Spinal cord (tissue), 10 donors: ENCODE measurements at places on chromosomes 11 and 22. TPM values are rescaled to one million over a fixed set of nuclear protein-coding genes. Genes with fewer than 3 reads are reported as not detected.

DNA sequence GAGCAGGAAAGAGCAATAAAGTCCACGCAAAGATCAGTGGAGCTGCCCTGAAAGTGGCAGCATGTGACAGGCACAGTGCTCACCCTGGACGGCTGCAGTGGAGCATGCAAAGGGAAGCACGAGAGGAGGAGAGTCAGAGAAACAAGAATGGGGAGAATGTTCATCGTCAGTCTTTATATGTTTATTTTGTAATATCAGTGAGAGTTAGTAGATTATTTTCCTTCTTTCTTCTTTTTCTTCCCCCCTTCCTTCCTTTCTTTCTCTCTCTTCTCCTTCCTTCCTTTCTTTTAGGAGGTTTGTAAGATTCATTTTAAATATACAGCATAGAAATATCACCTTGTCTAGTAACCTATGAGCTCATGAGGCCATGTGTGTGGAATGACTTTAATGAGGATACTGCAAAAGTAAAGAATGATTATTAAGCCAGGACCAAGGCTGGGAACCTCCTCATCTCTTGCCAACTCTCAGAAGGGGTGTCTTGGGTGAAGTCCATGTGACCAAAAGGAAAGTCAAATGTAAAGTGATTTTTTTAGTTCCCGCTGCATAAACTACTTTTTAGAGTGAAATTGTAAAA is 321.1 kb downstream of the AASDHPPT start:
- peak; percentile 38 for DNase-seq

SLC35E4 gene
- 5.1 TPM for total RNA-seq

GRCh38 chr22:37443086-37443485 is 15.8 kb upstream of the ELFN2 start:
- no peak for DNase-seq

- no peak for DNase-seq
Measured at GRCh38 chr11:614623-615503, 887 bp downstream of the IRF7 start.

- DNase-seq = no peak
Measured at GRCh38 chr22:45069925-45070324, 60.1 kb upstream of the PHF21B start.

- DNase-seq = peak; percentile 16
Measured at GRCh38 chr11:88623531-88623930, 286.0 kb upstream of the CTSC start.

- DNase-seq = no peak
Measured at GRCh38 chr11:9672918-9673317, 9.0 kb downstream of the SWAP70 start.

DNA sequence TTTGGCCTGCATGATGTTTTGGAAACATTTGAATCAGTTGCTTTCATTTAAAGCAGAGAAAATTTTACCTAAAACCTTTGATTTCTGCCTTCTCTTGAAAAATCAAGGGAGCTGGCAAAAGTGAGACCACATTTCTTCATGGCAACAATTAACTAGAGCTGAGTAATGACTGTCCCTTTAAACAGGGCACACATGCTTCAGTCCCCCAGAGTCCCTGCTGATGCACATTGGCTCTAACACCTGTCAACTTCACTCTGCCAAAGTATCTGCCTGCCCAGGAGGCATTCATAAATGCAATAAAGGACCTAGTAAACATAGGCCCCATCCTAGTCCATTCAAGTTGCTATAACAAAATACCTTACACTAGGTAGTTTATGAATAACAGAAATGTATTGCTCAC is 87.1 kb upstream of the LDLRAD3 start:
- no peak for DNase-seq

DNA sequence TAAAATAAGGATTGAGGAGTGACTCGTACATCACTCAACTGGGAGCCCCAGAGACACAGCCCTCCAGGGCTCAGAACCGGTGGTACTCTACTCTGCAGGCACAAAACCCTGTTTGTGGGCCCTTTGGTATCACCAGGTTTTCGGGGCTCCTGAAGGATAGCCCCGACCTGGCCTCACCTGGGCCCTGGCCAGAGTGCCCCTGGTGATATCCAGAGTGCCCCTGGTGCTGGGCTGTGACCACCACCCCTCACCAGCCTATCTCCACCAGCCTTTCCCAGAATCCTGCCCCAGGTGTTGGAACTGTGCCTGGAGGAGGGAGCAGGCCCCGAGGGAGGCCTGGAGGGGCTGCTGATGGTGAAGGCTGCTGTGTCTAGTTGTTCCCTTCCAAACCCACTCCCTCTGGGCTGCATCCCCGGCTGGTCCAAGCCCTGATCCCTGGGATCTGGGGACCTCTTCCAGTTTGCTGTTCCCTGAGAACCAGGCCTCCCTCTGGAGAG is 2.2 kb upstream of the GGT5 start:
- no peak for DNase-seq

SH3BP1 gene
- total RNA-seq = 8.8 TPM

BDNF gene
- total RNA-seq = 2.7 TPM

- no peak for DNase-seq
Measured at GRCh38 chr11:123062892-123063825, 1.2 kb upstream of the HSPA8 start.

GRCh38 chr11:95680169-95680929 is 109.2 kb downstream of the FAM76B start:
- no peak for DNase-seq

ALDH3B1 gene
- 4.5 TPM for total RNA-seq

- no peak for DNase-seq
Measured at GRCh38 chr22:48660790-48661740, 1166.6 kb downstream of the BRD1 start.

KDM4E gene
- not detected for total RNA-seq

DNA sequence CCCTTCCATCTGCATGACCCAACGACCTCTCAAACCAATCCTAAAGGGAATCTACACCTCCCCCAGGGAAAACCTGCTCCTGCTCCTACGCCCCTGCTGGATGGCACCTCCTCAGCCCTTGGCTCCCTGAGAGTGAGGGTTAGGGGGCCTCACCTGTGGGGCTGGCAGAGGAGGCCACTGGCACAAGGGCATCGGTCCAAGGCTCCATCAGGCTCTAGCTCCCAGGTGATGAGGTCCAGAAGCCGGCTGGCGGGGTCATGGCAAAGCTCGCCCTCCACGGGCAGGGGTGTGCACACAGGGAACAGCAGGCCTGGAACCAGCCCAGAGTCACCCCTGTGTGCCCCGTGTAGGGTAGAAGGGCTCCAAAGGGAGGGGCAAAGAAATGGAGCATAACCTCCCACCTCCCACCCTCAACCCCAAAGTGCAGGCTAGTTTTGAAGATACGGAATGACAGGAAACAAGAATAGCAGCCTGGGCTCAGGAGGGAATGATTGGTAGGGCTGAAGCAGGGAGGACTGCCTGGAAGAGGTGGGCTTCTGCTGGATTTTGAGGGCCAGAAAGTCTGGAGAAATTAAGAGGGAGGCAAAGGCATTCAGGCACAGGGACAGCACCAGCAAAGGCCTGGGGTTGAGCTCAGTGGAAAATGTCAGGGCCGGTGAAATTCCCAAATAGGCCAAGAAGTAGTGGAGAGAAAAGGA is 42.6 kb downstream of the DKK3 start:
- no peak for DNase-seq

DNA sequence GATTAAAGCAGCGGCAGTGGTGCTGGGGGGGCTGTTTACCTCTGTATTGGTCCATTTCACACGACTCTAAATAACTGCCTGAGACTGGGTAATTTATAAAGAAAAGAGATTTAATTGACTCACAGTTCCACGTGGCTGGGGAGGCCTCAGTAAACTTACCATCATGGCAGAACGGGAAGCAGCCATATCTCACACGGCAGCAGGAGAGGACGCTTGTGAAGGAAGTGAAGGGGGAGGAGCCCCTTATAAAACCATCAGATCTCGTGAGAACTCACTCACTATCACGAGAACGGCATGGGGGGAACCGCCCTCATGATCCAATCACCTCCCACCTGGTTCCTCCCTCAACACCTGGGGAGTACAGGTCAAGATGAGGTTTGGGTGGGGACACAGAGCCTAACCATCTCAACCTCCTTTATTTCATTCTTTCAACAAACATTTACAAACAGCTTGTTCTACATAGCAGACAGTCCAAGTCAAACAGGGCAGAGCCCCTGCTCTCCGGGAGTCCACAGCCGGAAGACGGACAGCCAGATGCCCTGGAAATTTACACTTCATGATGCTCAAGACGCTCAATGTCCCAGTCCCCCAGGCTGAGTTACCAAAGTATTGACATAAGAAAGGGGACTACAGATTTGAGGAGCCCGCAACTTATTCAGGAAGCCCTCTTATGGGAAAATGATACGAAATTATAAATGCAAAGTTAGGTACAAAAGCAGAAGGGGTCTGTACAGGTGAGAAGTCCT is 26.3 kb upstream of the HMGXB4 start:
- DNase-seq = no peak

OR4S1 gene
- not detected for total RNA-seq

- DNase-seq = no peak
Measured at GRCh38 chr11:70825893-70826540, 426.4 kb downstream of the SHANK2 start.

DNA sequence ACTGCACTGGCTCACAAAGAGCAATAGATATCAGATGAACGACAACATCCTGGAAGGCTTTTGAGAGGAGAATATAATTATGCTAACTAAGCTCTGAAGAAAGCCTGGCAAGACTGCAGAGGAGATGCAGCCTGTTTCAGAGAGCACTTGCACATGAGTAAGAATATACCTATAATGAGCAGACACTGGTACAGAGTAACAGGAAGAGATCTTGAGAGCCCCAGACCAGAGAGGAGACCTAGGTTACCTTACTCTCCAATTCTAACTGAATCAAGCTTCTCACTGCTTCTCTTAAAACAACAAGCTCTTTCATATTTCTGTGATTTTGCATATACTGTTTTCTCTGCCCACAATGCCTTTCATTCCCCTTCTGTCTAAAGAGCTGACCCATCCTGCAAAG is 66.5 kb downstream of the FAM168A start:
- no peak for DNase-seq

- peak; percentile 61 for DNase-seq
Measured at GRCh38 chr22:19844377-19845053, 10.2 kb downstream of the GNB1L start.

- no peak for DNase-seq
Measured at GRCh38 chr22:43356881-43357280, 13.7 kb upstream of the SCUBE1 start.

DNA sequence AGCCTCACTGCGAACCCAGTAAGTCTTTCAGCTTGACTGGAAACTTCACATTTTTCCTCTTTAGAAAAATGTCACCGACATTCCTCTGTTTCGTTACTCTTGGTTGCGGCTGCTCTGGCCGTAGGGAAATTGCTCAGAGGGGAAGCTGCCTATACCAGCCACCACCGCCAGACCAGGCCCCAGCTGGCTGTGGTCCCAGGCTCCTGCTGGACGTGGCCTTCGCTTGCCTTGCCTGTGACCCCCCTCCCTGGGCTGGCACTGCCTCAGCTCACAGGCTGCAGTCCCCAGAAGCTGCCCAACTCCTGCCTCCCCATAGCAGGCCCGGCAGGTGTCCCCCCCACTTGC is 197.8 kb downstream of the MN1 start:
- no peak for DNase-seq

GRCh38 chr11:110473706-110474105 is 44.0 kb downstream of the FDX1 start:
- no peak for DNase-seq

DNA sequence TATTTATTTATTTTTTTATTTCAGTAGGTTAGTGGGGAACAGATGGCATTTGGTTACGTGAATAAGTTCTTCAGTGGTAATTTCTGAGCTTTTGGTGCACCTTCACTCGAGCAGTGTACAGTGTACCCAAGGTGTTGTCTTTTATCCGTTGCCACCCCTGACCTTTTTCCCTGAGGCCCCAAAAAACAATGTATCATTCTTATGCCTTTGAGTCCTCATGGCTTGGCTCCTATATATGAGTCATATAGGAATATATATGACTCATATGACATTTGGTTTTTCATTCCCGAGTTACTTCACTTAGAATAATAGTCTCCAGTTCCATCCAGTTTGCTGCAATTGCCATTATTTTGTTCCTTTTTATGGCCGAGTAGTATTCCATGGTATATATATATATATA is 763.9 kb downstream of the NTM start:
- no peak for DNase-seq

DNA sequence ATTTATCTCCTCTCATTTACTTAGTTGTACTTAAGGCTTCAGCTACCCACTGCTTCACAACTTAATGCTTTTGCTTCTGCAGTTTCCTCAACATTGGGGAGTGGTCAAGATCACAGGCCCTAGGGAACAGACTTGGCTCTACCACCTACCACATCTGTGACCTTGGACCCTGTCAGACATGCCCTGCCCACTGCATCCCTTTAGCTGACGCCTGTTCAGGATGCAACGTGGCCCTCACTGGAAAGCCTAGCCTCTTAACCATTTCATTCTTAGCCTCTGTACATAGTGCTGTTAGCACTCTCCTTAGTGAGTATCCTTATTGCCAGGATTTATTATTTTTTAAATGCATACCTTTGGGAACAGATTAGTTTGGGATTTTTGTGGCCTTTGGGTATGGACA is 34.4 kb downstream of the TNRC6B start:
- no peak for DNase-seq

DNA sequence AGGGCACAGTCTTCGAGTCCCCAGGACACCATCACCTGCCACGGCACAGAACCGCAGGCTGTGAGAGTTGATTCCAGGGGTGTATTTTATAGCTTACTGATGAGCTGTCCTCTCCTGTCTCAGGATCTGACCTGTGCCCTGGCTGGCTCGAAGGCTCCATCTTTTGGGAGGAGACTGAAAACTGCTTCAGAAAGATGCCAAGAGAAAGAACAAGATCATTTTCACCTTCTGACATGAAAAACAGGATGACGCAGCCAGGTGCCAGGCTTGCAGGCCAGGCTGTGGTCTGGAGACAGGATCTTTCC is 2.2 kb downstream of the MRGPRD start:
- DNase-seq = no peak

DNA sequence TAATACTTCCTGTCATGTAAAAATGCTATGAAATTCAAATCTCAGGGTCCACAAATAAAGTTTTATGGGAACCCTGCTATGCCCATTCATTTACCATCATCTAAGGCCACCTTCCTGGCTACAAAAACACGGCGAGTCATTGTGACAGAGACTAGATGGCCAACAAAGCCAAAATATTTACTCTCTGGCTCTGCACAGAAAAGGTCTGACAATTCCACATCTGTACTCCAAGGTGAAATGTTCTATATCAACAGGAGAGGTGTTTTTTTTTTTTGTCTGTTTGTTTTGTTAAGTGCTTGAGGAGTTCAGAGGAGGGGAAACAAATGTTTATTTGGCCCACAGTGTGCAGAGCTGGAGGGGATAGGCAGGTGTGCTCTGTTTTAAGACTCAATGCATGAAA is 18.6 kb upstream of the TMA7B start:
- DNase-seq = no peak

GRCh38 chr11:44596525-44597276 is 31.2 kb downstream of the CD82 start:
- DNase-seq = no peak

- peak; percentile 20 for DNase-seq
Measured at GRCh38 chr11:10373340-10373739, 68.5 kb downstream of the ADM start.

LMO1 gene
- total RNA-seq = 1.8 TPM

GRCh38 chr22:39524753-39525657 is 4.6 kb downstream of the ATF4 start:
- no peak for DNase-seq

GRCh38 chr11:61539831-61540357 is 31.3 kb downstream of the LRRC10B start:
- DNase-seq = no peak

GRCh38 chr11:125171974-125172373 is 7.4 kb downstream of the PKNOX2 start:
- DNase-seq = no peak
